ENCODE measurements at places on chromosomes 3 and 15.

GRCh38 chr15:33357845-33358244, 47.1 kb downstream of the RYR3 start:
- DNase-seq: no peak

GRCh38 chr3:157351981-157352380, 84.7 kb upstream of the PTX3 start:
- DNase-seq: no peak

- no peak for DNase-seq
Measured at GRCh38 chr3:182910936-182911781, 69.2 kb downstream of the DCUN1D1 start.

DNA sequence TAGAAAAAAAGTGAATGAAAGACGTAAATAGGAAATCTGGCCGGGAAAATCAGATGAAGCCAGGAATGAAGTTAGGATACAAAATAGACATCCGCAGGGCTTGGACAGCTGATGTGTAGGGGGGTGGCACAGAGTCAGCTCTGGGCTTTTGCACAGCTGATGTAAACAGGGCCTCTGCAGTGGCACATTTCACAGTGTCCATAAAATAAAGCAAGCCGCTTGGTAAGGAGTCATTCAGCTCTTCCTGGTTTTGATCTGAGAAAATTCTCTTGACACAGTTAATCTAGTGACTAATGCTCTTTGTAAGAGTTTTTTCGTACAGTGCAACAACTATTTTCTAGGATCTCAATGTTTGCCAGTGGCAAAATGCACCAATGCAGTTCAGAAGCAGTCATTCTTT, 153.3 kb downstream of the USP13 start:
- no peak for DNase-seq

- DNase-seq: no peak
Measured at GRCh38 chr15:80180986-80181385, 28.2 kb downstream of the FAH start.

- no peak for DNase-seq
Measured at GRCh38 chr15:85007741-85008397, 26.2 kb downstream of the PDE8A start.

DNA sequence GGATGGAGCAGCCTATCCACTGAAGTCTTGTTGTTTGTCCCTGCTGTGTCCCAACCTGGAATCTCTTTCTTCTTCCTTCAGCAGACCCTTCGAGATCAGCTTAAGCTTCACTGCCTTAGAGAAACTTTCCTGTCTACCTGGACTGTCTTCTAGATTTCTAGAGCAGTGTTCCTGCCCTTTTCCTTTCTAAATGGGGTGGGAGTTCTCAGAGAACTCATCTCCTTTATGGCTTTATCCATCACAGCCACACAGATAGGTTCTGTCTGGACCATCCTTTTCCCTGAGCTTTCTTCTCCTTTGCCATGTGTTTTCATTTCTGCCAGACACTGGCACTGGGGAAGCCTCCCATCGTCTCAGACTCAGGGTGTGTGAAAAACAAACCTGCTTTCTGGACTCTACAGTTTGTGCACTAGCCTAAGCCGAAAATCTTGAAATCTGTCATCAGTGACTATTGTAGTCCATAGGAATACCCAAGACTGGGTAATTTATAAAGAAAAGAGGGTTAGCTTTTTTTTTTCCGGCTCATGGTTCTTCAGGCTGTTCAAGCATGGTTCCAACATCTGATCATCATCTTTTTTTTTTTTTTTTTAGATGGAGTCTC, 177.5 kb downstream of the PGPEP1L start:
- no peak for DNase-seq

DNA sequence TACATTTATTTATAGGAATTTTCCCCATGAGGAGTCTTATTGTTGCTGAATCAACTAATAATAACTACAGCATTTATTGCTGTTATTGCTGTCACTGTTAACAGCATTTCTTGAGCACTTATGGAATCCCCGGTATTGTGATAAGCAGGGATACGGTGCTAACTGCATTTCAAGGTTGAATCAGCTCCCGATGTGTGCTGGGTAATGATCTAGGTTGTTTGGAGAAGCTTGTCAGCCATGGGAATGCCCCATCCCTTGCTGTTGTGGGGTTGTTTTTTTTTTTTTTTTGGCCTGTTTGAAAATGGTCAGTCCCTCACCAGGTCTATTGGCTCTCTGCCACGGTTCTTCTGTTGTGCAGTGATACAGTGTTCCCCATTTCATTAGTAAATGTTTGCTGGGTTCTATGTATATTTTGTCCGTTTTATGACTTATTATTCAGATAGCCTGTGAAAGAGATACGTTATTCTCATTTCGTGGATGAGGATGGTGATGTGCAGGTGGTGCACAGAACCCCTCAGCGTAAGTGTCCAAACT, 48.5 kb downstream of the MED12L start:
- DNase-seq: no peak

- no peak for DNase-seq
Measured at GRCh38 chr3:140585828-140586227, 92.0 kb upstream of the TRIM42 start.

DNA sequence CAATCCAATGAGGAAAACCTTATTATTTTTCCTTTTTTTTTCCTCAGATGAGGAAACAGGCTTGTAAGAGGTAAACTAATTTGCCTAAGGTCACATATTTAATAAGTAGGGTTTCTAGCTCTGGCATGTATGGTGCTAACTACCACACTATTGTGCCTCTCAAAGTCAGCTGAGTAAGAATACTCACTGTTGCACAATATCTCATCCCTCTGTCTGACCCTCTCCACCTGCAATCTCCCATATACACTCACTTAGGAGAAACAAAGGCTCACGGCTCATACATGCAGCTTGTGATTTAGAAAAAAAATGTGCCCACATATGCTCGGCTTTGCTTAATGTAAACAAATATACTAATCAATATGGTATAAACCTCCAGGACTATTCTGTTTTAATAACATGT, 10.4 kb upstream of the ARIH1 start:
- DNase-seq: no peak
